ENCODE measurements at places on chromosomes 2 and 18. TPM values are rescaled to one million over a fixed set of nuclear protein-coding genes. Genes with fewer than 3 reads are reported as not detected.

GRCh38 chr2:44560941-44561340, 199.2 kb downstream of the CAMKMT start:
- no peak for DNase-seq

GRCh38 chr2:188824125-188824524, 150.0 kb upstream of the COL3A1 start:
- DNase-seq = no peak

KLHL41 gene
- total RNA-seq = 0.61 TPM

DNA sequence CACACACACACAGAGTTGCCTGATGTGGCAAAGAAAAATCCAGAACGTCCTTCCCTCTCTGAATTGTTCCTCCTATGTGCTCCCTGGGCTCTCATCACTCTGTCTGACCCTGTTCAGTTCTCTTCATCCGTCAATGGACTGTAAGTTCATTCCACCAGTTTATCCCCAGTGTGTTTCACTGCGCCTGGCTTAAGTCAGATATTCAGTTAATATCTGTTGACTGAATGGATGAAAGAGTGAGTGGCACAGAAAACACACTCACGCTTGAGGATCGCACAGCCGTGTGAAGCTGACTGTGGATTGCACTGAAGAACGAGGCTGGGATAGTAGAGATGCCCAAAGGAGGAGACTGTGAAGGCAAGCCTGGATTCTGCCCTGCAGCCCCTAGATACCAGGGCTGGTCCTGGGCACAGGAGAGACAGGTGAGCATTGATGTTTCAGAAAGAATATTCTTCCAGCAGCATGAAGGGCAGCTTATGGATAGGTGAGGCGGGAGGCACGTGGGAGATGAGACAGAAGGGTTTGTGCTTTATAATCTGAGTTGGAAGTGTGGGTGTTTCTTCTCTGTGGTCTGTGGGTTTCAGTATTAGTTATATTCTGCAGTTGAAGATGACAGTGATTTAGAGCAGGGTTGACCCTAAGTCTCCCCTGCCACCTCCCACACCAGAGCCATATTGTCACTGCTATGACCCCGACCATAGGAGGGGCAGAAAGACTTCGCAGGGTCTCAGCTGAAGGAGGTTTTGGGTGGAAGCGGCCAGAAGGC, 129.9 kb downstream of the SOCS6 start:
- no peak for DNase-seq

DNA sequence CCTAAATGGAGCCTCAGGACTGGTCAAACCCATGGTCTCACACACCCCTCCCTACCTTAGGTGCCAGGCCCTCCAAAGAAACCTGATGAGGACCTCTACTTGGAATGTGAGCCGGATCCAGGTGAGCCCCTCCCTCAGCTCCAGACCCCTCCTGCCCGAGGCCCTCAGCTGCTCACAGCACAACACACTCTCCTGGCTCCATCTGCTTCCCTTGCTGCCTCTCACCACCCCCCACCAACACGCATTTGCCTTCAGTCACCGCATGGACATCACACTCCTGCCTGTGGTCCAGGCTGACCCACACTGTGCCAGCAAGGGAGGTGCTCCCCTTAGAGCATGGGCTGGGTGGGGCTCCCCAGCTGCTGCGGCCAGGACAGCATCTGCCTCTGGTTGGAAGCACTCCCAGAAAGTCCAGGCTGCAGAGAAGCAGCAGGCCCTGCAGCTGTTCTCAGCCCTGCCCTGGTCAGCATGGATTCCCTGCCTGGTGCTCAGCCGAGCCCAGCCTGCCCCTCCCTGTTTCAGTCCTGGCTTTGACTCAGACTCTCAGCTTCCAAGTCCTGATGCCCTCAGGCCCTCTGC, 15.1 kb downstream of the SH2D6 start:
- DNase-seq = peak; percentile 79

DNA sequence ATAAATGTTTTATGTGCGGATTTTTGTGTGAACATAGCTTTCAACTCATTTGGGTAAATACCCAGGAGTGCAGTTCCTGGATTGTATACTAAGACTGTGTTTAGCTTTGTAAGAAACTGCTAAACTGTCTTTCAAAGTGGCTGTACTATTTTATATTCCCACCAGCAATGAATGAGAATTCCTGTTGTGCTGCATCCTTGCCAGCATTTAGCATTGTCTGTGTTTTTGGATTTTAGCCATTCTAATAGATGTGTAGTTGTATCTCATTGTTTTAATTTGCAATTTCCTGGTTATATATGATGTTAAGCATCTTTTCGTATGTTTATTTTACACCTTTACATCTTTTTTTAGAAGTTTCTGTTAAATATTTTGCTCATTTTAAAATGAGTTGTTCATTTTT, 24.2 kb downstream of the VRK2 start:
- no peak for DNase-seq

KCNE4 gene
- total RNA-seq = 2.1 TPM

DNA sequence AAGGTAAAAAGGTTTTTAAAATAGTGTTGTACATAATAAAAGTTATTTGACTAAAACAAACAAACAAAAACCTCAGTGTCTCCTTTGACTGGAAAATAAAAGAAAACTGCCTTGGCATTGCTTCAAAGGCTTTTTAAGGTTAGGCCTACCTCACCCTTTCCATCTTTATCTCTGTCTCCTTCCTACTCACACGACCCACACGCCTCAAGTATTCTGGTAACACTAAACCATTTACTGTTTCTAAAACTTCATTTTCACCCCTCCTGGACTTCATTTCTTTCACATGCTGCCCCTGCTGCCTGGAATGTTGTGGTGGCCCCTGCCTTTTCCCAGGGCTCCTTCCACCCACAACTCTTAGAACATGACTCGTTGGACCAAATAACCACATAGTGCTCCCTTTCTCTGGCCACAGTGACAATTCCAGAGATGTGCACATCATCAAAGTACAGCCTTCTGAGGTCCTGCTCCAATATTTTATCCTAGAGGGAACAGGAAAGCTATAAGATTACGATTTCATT, 54.0 kb downstream of the ERBB4 start:
- DNase-seq = no peak

AKAIN1 gene
- not detected for total RNA-seq

GRCh38 chr2:149885468-149885867, 297.9 kb upstream of the MMADHC start:
- DNase-seq = no peak

DNA sequence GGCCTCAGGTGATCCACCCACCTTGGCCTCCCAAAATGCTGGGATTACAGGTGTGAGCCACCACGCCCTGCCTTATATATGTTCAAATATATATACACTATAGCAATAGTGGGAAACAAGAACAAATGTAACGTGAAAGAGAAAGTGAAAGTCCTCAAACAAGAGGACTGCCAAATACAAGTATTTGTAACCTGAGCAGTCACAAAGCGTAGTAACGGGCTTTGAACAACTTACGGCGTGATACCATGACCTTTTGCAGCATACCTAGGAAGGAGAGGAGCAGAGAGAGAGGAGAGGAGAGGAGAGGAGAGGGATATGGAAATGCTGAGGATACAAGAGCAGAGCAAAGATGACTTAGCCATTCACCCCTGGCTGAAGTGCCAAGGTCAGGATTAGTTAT, 113.8 kb upstream of the RGPD4 start:
- DNase-seq = no peak

PTPN4 gene
- total RNA-seq = 28.2 TPM

- no peak for DNase-seq
Measured at GRCh38 chr2:219844401-219845091, 217.1 kb downstream of the SLC4A3 start.

GRCh38 chr2:37283207-37283606, 41.4 kb downstream of the PRKD3 start:
- no peak for DNase-seq

DNA sequence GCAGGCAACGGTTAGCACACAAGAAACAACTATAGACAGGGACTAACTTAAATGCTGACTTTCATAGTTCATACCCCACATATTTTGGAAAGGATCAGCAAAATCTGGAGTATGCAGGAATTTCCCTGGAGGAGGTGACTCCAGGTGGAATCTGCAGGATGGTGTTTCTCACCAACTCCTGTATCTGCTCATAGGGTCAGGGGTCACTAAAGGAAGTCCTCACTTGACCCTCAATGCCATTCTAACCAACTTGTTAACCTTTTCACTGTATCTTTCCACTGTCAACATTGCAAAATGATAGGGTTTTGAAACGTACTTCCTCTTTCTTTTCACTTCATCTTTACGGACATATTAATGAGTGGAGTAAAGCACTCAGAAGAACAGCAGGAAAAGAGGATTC, 207.0 kb upstream of the CXCR4 start:
- DNase-seq = no peak

- no peak for DNase-seq
Measured at GRCh38 chr18:56511996-56512395, 126.4 kb downstream of the TXNL1 start.

- DNase-seq = no peak
Measured at GRCh38 chr2:172091000-172091641, 5.8 kb downstream of the DLX1 start.

GRCh38 chr2:241965931-241966412, 96.4 kb downstream of the RTP5 start:
- DNase-seq = no peak

DNA sequence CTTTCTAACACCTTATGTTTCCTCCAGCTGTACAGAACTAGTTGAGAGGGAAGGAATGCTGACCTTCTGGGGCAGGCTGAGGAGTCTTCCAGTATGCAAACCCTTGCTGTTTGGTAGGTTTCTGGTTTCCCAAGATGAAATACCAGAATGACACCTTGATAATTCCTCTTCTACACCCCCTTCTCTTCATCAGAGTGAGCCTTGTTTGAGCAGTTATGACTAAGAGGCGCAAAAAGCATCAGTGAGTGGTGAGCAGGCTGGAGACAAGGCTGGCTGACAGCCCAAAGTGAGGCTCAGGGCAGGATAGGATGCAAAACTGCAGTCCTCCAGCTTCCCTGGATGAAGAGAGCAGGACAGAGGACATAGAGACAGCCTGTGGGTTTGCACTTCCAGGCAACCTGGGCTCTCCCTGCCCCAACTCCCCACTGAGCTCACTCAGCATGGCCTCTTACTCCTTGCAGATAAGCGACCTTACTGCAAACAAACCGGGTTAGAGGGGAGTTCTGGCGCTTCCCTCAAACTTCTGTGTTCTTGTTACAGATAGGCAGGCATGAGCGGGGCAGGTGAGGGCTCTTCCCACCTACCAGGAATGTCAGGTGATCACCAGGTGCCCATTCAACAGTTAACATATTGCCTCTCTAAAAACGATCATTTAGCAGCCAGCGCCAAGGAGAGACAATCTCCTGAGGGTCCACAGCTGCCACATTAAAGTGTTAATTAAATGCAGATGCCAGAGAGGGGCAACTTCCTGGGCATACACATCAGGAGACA, 5.4 kb downstream of the MPPE1 start:
- DNase-seq = no peak

MAPK4 gene
- 0.27 TPM for total RNA-seq

GRCh38 chr18:55550471-55550870, 37.5 kb downstream of the TCF4 start:
- no peak for DNase-seq

DNA sequence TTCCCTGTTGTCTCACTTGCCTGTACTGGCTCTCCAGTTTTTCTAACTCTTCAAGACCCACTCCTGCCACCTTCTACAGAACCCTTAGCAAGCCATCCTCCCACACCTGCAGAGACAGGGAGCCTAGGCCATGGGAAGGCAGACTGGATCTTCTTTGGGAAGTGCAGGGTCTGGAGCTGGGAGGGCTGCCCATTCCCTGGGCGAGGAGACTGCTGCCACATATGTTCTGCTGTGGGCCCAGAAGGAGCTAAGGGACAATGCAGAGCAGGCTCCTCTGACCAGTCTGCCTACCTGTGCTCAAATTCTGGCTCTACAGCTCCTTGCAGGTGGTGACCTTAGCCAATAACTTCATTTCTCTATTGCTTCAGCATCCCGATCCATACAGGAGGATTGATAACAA, 152.1 kb upstream of the CELF4 start:
- no peak for DNase-seq

DNA sequence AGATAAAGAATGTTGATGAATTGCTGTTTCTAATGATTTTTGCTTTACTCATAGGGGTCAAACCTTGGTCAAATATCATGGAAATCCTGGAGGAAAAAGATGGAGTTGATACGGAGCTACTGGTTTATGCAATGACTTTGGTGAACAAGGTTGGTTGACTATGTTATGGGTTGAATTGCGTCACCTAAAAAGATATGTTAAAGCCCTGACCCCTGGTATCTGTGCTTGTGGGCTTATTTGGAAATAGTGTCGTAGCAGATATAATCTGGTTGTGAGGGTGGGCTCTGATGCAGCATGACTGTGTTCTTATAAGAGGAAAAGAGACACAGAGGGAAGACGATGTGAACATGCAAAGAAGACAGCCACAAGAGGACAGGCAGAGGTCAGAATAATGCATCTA, 226.2 kb downstream of the TPGS2 start:
- DNase-seq = no peak

DNA sequence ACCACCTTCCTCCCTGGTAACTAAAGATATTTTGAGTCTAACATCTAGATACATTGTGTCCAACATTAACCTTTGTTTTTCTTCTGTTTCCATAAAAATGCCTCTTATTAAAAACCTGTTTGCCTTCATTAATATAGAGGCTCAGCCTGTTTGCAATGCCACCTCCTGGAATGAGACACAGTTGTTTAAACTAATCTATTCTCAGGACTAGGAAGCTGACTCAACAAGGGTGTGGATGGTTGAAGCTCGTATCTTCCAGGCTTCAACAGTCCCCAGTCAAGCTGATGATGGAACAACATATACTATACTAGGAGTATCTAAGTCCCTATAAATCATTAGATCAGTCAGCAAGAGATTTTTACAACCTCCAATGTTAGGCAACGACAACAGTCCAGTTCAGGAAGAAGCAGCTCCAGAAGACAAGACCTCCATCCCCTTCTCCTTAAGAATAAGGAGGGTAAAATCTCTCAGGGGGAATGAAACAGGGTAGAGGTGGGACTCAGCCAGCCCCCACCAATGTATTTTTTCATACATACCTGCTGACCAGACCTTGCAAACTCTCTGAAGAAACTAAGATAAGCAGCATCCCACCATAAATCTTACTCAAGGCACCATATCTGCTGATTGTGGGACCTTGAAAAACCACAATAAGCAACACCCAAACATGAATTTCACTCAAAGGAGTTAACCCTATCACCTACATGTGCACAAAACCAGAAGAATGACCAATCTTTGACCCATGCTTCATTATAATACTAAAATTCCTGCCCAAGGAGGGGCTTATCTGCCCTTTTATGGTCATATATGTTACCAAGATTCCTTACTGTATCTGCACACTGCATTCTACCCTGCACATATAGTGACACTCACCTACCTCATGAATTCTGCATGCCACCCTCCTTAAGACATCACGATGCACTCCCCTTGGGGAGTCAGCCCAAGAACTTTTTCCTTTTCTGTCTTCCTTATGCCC, 21.4 kb downstream of the ZNF24 start:
- DNase-seq = no peak

- no peak for DNase-seq
Measured at GRCh38 chr2:234494361-234495250, 2.3 kb downstream of the ARL4C start.

DOK6 gene
- total RNA-seq = 0.59 TPM

- no peak for DNase-seq
Measured at GRCh38 chr2:69770747-69771146, 28.8 kb downstream of the ANXA4 start.

RGPD3 gene
- total RNA-seq = 0.11 TPM

SLC23A3 gene
- total RNA-seq = 4.7 TPM

Measured in colonic mucosa (tissue), 4 donors.